ENCODE measurements at places on chromosomes 11 and 22.

- no peak for DNase-seq
These were observed 26.9 kb upstream of the CSTF3 start for GRCh38 chr11:33187998-33188722.

- DNase-seq = no peak
These were observed 16.4 kb upstream of the SCGB1A1 start for GRCh38 chr11:62402226-62402959.

DNA sequence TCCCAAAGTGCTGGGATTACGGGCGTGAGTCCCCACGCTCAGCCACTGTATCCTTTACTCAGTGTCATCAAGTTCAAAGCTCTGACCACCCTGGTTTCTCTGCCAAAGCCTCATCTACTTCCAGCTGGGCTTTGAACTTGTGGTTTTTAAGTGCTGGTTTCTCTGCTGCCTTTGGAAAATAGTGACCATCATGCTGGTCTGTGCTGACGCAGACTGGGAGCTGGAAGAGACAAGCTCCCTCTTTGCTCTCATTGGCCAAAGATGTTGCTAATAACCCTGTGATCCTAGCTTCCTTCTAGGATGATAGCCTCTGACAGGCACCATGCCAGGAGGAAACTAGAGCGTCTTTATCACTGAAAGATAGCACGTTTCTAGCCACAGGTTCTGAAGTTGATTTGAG is 62.4 kb downstream of the ALX4 start:
- no peak for DNase-seq

DNA sequence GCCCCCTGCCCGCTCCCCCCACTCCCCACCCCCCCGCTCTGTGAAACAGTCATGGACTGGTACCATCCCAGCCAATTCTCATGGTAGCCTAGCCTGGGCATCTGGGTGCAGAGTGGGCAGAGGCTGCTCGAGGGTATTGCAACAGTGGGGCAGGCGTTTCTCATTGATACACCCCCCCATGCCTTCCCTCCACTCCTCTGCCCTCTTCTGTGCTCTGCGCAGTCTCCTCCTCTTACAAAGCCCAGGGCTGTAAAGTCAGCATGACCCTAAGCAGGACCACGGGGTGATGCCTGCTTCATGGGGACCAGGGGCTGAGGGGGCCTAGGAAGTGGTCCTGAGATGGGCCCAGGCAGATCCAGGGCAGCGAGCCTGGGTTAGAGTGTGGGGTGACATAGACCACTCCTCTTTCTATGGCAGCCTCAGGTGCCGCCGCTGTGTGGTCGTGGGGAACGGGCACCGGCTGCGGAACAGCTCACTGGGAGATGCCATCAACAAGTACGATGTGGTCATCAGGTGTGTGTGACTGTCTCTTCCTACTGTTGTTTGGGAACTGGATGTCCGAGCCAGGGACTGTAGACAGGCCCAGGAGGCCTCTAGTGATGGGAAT is 52.3 kb downstream of the ST3GAL4 start:
- no peak for DNase-seq

- DNase-seq = no peak
These were observed 101.8 kb downstream of the PHF21B start for GRCh38 chr22:44907765-44908737.

DNA sequence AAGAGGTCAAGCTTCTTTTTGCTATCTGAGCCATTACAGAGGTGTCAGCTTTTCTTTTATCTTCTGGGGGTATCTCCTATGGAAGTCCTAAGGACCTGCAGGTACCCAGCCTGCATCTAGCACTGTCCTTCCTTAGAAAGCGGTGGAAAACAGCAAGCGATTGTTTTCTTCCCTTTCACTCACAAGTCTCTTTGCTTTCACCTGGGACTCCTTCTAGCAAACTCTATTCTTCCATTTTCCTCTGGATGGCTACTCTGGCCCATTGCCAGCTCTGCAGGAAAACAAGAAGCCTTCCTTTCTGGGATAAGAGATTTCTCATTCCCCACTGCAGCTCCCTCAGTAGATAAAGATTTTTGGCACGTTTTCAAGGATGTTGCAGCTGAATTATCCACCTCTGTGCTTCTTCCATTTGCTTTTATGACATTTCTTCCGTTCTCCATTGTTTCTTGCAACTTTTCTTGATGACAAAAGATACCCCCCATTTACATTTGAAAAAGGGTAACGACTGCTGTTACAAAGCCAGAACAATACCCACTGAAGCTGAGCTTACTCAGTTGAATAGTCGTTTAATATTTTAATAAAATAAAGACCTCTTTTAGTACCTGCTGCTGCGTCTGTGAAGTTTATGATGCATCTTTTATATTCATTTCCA is 40.2 kb upstream of the BDNF start:
- no peak for DNase-seq

DNA sequence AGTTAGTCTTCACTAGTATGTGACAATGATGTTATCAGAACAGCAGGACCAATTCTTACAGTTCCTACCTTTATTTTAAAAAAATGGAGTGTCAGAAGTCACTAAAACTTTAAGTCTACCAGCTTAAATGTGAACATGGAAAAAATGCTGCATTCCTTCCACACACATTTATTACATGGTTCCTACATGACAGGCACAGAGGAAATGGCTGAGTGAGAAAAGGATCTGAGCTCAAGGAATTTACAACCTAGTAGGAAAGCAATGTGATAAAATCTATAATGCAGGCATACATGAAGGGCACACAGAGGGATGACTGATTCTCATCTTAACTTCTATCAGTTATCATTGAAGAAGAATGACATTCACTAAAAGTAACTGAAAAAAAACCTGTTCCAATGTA is 23.0 kb downstream of the CLDN25 start:
- DNase-seq = no peak

DNA sequence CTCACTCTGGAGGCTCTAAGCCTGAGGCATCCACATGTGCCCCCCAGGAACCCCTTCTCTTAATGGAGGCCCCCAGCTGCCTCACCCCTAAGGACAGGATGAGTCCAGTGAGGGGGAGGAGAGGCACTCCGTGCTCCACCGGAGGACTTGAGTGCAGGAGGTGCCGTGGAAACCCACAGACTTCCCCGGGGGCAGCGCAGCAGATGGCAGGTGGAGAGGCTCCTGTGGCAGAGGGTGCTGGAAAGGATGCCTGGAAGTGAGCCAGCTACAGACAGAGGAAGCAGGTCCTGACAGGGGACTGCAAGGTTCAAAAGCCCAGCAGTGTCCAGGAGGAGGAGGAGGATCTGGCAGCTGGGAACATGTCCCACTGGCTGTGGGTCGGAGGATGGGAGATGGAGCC is 1384.0 kb downstream of the TBC1D22A start:
- no peak for DNase-seq

GRCh38 chr11:6531267-6531752 is 34.2 kb downstream of the DNHD1 start:
- DNase-seq = no peak

- no peak for DNase-seq
These were observed 538.5 kb upstream of the LRRC4C start for GRCh38 chr11:41997844-41998401.

GRCh38 chr11:125903711-125904659 is at the start of gene DDX25:
TSS of gene DDX25 (plus strand) at chr11:125904508. CDS start at chr11:125904518, 10 bp downstream.
- DNase-seq = no peak

DNA sequence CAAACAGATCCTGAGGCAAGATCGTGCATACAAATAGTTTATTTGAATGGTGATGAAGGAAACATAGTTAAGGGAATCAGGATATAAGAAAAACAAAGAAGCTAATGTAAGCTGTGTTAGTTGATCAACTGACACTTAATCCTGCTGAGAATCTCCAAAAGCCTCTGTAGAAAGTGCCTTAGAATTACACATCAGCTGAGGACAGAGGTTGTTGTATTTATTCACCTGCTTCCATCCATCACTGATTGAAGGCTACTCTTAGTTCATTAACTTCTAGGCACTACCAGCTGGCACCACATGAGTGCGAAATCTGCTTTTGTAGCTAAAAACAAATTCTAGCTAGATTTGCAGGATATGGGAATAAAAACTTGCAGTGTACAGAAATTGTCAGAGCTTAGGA is 1082.0 kb upstream of the CNTN5 start:
- DNase-seq = no peak

- no peak for DNase-seq
These were observed 73.5 kb upstream of the THY1 start for GRCh38 chr11:119496469-119496868.

DNA sequence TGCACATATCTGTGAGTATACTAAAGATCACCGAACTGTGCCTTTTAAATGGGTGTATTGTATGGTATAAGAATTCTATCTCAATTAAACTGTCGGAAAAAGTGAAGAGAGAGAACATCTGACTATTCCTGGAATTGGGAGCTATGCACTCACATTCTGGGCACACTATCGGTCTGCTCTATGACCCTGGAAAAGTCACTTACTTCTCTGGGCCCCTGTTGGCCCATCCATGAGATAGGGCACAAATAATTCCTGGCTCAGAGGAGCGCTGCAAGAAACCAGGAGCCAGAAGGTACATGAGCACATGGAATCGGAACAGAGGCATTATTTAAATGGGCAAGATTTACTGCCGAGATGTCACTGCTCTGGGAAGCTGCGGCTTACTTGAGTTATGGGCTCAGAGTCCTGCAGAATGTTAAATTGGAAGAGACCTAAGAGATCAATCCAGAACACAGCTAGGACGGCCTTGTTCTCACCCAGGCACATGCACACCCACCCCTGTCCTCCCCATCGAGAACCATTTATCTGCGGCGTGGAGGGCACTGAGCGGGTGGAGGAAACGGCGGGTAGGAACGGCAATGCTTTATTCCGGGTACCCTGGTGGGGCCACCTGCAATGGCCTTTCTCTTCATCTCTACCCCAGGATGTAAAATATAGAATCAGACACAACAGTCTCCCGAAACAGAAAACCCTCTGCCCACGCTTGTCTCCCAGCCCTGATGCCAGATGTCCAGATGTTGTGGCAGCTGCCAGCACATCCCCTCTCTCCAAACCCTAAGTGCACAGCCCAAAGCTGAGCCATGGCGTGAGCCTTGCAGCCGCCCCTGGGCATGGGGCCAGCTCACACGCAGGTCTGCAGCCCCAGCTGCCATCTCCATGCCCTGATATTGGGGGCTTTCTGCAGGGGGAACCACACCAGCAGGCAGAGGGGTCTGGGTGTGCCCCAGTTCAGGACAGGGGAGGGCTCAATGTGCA is 142.4 kb downstream of the DSCAML1 start:
- no peak for DNase-seq

DNA sequence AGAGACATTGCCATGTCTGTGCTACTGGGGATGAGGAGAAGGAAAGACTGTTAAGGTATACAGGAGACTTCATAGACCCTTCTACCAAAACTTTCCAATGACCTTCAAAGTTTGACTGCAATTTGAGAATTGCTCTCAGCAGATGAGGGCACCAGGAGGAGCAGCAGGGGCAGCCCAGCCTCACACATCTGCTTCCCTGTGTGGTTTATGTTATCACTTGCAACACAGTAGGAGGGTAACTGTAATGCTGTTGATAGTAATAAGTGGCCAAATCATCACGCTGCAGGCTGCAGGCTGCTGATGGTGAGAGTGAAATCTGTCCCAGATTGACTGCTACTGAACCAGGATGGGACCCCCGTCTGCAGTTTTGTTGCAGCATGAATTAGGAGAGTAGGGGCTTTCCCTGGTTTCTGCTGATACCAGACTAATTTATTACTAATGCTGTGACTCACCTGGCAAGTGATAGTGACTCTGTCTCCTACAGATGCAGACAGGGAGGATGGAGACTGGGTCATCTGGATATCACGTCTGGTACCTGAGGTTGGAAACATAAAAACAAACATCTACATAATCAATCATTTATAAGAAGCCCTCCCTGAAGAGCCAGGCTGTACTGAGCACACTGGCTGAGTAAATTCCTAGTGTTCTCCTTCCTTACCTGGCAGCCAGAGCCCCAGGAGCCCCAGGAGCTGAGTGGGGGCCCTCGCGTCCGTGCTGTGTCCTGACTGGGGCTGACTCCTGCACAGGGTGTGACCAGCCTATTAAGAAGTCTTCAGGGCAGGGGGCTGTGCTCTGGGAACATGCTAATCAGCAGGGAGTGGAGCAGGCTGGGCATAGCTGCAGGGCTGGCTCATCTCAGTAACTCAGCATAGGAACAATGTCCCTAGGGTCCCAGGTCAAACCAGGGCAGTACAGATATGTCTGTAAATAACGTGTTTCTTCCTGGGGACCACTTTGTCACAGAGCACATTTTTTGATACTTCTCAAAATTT is 74.4 kb downstream of the GAB4 start:
- no peak for DNase-seq

Measured in stimulated activated CD8-positive, alpha-beta memory T cell treated with anti-CD3 and anti-CD28 coated beads, Interleukin-4, amount 100 ng/mL, for 1 hour (primary cell).